ENCODE measurements at places on chromosomes 7 and 10.

- DNase-seq: no peak
Measured at GRCh38 chr10:132351611-132352010, 19.6 kb downstream of the LRRC27 start.

GRCh38 chr10:69846293-69846921, 44.7 kb downstream of the COL13A1 start:
- DNase-seq: no peak

DNA sequence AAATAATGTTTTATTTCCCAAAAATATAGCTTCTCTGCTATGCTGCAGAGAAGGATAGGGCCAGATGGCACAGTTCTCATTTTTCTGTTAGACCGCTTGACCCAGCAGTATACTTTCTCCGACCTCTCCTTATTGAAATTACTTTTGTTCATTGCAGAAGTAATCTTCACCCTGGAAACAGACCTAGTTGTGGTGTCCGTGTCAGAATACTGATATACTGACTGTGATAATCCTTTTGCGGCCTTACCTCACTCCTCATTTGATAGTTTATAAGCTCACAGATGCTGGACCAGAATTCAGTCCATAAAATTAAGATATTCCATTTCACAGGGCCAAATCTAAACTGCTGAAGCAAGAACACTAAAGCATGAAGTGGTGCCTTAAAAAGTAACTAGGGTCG, 260.6 kb upstream of the DKK1 start:
- DNase-seq: no peak

DNA sequence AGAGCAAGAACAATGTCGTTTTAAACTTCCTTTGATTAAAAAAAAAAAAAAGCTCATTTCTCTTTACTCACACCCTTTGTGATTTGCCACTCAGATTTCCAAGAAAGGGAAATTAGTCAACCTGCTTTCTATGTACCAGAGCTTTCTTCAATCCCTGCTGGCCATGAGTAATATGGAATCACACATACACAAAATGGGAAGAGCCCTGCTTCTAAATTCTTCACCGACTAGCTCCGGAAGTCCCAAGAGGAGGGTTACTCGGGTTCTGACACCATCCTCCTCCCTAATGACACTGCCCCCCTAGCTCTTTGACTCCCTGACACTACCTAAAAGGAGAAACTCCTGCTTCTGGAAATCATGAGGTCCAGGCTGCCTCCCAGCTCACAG, 81.8 kb upstream of the SFMBT2 start:
- DNase-seq: no peak

DNA sequence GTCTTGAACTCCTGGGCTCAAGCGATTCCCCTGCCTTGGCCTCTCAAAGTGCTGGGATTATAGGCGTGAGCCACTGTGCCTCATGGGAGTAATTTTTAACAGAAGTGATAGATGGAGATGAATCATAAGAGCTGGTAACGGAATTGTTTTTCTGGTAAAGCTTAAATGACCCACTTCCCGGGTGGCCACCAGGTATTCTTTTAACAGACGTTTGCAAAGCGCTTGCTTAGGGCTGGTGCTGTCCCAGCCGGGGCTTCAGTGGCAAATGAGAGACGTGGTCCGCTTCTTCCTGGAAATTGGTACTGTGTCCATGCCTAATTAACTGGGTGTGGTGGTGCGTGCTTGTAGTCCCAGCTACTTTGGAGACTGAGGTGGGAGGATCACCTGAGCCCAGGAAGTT, 23.5 kb downstream of the CAMK1D start:
- no peak for DNase-seq

- peak; percentile 10 for DNase-seq
Measured at GRCh38 chr7:91408388-91409154, 144.3 kb downstream of the FZD1 start.

DNA sequence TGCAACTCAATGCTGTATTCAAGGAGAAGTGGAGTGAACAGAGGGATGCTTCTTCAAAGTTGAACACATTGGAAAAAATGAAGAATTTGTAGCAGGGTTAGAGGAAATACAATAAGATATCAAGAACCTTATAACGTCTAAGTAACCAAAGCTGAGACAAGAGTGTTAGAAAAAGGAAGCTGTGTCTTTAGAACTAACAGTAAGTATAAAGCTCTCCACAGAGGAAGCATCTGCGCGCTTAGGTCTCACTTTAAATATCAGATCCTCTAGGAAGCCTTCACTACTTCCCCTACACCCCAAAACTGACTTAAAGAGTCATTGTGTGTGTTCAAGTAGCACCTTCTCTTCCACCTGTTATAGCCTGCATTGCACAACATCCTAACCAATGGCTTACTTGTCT, 43.0 kb downstream of the CH25H start:
- DNase-seq: no peak
